ENCODE measurements at places on chromosomes 6 and 20.

DNA sequence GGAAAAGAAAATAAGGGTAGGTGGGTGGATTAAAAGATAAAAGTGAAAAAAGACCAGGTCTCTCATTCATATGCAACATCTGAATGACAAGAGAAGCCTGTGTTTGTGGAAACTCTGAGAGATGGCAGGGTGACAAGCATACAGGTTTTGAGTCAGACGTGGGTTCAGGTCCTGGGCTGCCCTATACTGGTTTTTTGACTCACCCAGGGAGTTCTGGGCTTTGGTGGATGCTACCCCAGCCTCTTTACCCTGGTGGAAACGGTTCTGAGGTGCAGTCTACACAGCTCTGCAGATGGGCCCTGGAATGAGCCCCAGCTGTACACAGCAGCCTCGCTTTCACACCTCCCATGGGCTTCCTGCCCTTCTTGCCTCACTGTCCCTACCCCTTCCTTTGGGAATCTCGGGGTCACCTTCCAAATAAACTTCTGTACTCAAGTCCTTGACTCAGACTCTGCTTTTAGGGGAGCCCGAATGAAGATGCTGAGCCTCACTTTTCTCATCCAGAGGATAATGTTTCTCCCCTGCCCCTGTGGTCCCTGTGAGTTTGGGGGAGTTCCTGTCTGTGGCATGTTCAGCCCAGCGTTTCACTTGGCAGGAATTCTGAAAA, 77.7 kb upstream of the CLDN20 start:
- no peak for DNase-seq

- no peak for DNase-seq
These were observed 15.8 kb upstream of the ENPP5 start for GRCh38 chr6:46186583-46186982.

DNA sequence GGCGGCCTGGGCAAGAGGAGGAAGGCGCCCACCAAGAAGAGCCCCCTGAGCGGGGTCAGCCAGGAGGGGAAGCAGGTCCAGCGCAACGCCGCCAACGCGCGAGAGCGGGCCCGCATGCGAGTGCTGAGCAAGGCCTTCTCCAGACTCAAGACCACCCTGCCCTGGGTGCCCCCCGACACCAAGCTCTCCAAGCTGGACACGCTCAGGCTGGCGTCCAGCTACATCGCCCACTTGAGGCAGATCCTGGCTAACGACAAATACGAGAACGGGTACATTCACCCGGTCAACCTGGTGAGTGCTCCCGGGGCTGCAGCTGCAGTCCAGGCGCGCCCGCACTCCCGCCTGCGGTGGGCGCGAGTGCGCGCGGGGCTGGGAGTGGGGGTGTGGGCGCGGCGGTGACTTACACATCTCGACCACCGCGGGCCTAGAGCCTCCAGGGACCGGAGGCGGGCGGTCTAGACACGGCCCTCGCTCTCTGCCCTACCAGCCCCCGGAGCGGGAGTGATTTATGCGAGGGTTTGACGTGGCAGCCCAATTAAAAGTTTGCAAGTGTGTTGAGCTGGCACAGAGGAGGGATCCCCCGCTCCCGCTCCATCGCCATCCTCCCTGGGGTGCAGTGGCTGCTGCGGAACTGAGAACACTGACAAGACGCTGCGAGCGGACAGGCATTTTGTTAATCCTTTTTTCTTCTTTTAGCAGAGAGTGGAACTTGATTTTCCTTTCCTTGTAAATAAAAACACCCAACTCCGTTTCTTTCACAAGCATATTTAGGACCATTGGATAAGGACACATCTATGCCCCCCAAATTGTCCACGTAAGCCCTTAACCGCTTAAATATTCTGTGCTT, 867 bp downstream of the TCF21 start:
- no peak for DNase-seq

- DNase-seq: no peak
These were observed 29.3 kb downstream of the SRC start for GRCh38 chr20:37375227-37375626.

DNA sequence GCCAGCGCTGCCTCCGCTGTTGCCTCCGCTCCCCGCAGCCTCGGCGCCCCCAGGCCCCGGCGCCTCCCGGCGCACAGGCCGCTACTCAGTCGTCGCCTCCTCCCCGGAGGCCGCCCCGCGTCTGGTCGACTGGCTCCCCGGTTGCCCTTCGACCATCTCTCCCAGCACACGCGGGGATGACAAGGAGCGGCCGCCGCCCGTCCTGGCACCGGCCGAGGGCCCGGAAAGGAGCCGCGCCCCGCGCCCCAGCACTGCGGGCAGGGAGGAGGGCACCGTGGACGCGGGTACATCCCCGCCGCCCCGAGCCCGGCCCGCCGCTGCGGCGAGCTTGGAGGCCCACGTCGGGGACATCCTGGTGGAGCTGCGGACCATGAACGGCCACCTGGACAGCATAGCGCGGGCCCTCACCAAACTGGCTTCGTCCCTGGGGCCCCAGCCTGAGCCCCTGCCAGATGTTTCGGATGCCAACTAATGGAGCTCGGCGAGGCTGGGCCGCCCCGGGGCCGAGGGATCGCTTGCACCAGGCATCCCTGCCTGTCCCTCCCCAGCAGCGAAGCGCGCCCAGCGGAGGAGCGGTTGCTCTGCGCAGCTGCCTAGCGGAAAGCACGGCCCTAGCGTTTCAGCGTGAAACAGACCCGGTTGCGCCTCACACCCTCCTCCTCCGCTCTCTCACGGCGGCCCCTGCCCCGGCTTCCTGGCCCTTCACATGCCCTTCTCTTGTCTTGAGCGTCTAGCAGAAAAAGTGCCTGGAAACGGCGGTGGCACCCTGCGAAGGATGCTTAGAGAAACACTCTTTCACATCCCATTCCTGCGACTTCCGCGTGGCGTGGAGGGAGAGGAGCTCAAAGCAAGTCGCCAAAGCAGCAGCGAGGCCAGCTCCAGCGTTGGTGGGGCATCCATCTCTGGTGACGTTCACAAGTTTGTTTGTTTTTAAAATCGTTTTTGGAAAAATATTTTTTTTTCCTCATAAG, 285.8 kb upstream of the SUPT3H start:
- DNase-seq: no peak

GRCh38 chr6:6546318-6547109, 42.0 kb upstream of the LY86 start:
- DNase-seq: peak; percentile 25

DNA sequence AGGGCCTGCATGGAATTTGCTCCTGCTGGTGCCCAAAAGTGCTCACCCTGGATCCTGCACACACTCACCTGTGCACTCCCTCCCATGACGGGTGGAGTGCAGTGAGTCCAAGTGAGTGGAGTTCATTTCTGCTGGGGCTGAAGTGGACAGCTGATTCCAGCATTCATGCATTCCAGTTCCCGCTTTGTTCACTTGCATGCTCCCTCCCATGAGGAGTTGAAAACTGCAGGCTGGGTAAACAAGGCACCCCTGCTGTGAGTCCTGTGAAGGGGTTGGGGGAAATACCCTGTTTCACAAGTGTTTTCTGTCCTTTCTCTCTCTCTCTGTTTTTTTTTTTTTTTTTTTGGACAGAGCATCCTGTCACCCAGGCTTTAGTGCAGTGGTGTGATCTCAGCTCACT, 454.1 kb upstream of the NOX3 start:
- DNase-seq: no peak

DNA sequence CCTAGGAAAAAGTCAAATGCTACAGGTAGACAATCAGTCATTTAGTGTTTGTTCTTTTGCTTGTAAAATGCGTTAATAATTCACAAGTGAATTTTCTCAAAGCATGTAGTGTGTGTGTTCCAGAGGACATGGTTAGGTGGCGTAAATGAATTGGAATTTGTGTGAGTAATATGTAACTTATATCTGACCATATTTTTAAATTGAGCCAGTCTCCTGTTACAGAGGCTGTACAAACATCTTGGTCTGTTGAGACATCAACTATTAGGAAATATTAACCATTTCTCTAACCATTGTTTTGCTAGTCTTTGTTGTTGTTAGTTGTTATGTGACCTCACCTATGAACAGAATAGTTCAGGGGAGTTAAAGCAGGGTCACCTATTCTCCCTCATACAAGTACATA, 22.7 kb downstream of the MCM8 start:
- no peak for DNase-seq

GRCh38 chr6:137982418-137983189, 115.5 kb downstream of the TNFAIP3 start:
- DNase-seq: no peak

- DNase-seq: no peak
These were observed 152.9 kb upstream of the MAP3K7 start for GRCh38 chr6:90739802-90740201.

DNA sequence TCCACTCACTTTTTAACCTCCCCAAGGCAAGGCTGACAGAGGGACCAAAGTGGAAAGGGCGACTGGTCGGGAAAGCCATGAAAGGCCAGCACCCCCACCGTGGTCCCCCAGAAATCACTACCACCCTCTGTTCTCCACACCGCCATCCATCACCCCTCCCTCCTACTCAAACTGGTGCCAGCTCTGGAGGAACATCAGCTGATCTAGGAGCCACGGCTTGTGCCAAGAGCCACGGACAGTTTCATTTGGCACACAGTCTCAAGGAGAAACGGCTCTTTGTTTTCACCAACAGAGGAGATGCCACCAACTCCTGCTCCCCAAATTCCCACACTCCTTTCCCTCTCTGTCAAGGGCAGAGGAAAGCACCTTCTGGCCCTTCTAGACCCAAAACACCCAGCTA, 26.0 kb downstream of the TBC1D7 start:
- DNase-seq: no peak

GRCh38 chr6:112163295-112164257, 76.2 kb downstream of the FAM229B start:
- peak; percentile 91 for DNase-seq

DNA sequence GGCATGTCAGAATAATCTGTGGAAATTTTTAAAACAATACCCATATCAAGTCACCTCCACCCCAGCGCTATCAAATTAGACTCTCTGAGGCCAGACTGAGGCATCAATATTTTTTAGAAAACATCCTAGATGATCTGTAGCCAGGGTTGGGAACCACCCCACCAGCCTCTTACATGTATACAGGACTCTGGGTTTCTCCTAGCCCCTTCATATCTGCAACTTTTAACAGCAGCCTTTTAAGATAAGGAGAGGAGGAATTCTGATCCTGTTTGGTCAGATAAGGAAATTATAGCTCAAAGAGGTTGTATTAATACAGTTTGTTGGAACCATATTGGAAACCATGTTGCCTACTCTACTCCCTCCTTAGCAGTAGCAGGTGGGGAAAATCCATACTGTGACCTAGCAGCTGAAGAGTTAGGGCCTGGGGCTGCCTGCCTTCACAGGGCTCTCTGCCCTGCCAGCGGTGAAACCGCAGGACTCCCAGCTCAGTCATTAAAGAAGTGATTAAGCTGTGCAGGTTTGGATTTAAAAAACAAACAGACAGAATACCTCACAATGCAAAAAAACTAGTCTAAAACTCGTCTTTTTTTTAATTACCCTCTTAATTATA, 30.0 kb downstream of the BRPF3 start:
- no peak for DNase-seq

DNA sequence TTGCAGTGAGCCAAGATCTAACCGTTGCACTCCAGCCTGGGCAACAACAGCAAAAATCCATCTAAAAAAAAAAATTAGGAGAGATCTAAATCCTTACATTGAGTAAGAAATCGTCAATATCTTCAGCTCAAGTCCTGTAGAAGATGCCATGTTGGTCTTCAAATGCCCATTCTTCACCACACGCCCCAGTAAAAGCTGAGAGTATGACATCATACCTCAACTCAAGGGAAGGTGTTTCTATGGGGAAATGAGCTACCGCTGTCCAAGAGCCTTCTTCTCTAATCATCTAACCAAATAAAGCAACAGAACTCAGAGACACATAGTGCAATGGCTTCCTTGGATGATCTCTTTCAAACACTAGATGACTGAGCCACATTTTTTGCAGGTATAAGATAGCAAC, 2.5 kb upstream of the ZC3H12D start:
- DNase-seq: no peak

GRCh38 chr6:158040051-158040803, 58.6 kb downstream of the SYNJ2 start:
- peak; percentile 51 for DNase-seq

DNA sequence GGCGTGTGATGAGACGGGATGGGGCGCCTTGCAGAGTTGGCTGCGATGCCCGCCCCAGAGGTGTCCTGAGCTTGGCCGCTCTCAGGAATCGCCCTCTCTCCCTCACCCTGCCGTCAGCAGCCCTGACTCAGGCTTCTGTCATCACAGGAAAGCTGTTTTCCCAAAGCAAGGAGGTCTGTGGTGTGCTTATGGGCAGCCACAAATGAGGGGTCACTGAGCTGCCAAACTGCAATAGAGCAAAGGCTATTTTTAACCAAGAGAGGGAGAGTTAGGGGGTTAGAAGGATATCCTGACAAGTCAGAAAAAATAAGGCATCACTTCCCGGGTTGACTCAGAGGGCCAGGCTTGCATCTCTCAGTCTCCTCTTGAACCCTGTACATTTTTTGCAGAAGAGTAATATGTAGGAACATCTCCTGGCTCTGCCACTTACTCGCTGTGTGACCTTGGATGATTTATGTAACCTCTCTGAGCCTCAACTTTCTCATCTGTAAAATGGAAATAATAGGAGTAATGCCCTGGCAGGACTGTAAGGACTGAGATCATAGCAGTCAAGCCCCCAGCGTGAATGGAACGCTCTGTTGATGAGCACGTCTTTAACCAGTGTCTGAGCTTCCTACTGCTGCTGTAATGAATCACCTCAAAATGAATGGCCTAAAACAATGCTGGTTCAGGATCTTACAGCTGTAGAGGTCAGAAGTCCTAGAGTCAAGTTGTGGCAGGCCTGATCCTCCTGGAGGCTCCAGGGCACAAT, 181.9 kb downstream of the NFATC2 start:
- no peak for DNase-seq

GRCh38 chr6:142474531-142475289, 172.9 kb downstream of the ADGRG6 start:
- peak; percentile 71 for DNase-seq

GRCh38 chr6:47371870-47372255, 62.2 kb upstream of the TNFRSF21 start:
- DNase-seq: no peak

DNA sequence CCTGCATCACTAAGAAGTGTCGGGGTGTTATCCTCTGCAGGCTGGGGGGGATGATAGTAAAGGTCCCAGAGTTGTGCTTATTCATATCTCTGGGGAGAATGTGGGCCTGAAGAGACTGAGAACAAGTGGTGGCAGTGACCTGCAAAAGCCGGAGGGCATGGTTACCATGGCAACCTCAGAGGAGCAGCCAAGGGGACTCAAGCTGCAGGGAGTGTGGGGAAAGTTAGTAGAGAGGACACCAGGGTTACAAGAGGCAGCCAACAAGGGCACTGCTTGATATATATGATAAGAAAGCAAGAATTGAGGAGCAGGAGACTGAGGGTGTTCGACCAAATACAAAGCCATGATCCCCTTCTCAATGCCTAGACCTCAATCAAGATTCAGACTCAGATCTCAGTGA, 46.1 kb downstream of the HLA-F start:
- DNase-seq: no peak

Measured in HEK293T (cell line).